ENCODE measurements at places on chromosomes 6 and 20. TPM values are rescaled to one million over a fixed set of nuclear protein-coding genes. Genes with fewer than 3 reads are reported as not detected.
A peak's percentile ranks its signal among the peaks of the same experiment; 100 is the strongest.

DNA sequence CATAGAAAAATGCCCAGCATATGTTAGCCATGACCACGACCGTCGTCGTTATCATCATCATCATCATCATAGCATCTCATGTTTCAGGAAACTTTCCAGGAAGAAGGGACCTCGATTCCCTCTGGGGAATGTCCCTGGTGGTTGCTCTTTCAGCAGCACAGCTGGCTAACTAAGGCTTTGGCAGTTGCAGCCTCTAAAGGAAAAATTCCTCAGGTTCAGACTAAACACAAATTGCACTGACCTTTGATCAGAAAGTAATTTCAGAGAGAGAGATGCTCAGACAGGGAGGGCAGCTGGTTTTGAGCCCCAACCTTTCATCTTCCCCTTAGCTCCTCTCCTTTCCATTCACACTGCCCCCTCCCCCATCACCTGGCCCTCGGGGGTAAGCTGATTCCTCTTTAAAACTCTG, 5.6 kb upstream of the CFB start:
- no peak for DNase-seq

DNA sequence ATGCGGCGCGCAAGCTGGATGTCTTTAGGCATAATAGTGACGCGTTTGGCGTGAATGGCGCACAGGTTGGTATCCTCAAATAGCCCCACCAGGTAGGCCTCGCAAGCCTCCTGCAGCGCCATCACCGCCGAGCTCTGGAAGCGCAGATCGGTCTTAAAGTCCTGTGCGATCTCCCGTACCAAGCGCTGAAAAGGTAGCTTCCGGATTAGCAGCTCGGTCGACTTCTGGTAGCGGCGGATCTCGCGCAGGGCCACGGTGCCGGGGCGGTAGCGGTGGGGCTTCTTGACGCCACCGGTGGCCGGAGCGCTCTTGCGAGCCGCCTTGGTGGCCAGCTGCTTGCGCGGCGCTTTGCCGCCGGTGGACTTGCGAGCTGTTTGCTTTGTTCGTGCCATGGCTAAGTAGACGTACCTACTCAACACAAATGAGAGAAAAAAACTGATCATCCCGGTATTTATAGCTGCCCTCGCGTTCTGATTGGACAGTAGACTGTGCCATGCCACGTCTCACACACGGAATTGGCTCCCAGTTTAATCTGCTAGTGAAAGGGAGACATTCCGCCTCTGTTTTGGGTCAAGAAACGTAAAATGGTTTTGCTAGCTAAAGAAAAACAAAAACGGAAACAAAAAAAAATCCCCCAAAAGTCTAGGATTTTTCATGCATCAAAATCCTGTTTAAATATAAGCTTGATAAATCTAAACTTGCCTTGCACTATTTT, 40.1 kb downstream of the OR2B2 start:
- peak; percentile 90 for DNase-seq

DNA sequence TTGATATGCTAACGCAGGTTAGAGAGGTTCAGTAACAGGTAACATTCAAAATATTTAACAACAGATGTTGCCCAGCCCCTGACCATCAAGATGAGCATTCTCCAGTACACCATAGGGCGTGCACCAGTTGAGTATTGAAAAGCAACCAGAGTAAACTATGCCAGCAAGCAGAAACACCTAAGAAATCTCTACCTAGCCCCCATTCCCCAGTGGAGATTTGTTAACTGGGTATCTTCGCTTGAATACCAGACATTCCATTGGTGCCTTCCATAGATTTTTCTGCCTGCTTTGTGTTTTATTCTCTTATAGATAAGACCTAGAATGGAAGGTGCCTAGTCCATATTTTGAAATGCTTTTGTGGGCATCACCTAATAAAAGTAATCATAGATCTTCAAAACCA, 623.9 kb downstream of the KIF16B start:
- DNase-seq, result no peak

GRCh38 chr6:3591970-3592369, 135.1 kb upstream of the SLC22A23 start:
- no peak for DNase-seq

DNA sequence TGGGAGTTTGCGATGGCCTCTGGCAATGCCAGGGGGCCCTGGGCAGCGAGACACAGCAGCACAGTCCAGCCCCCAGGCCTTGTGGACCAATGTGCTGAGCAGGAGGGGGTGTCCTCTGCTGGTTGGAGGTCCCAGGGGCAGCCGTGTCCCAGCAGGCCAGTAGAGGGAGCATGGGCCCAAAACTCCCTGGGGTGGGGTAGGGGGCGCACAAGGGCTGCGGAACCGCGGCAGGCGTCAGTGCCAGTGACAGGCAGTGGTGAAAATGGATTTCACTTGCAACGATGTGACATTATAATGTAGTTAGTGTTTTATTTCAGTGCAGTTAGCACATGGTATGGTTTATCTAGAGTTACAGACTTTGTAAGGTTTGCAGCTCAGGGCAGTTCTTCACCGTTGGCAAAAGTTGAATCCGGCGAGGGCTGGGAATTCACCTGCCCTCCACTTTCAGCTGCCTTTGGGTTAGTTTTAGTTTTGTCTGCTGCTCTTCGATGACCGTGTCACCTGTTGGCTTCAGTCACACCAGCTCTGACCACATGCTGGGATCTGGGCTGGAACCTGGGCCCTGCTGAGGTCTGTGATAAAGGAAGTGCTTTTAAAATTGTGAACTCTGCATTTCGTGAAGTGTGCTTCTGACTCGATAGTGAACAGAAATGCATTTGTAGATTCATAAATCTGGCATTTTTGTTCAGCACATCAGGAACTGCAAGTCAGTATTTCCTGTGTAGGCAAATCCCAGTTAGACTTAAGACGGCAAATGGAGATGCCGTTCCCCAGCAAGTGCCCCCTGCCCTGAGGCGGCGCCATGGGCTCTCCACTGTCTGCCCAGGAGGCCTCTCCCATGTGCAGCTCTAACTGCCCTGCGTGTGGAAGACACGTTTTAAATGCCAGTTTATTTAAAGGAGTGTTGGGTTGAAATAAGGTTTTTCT, 46.8 kb downstream of the PYGB start:
- no peak for DNase-seq

- DNase-seq, result no peak
Measured at GRCh38 chr6:3320238-3320811, 61.6 kb downstream of the PSMG4 start.

- no peak for DNase-seq
Measured at GRCh38 chr20:3405696-3406358, 1.6 kb downstream of the DNAAF9 start.

- DNase-seq, result no peak
Measured at GRCh38 chr6:167104388-167104787, 18.5 kb upstream of the CCR6 start.

Gene MCM8
- polyA plus RNA-seq, result 4.7 TPM

Gene KCNG1
- 18.2 TPM for polyA plus RNA-seq

Gene BPI
- polyA plus RNA-seq, result 0.69 TPM

Gene CEBPB
- 24.6 TPM for polyA plus RNA-seq

Gene DNMT3B
- polyA plus RNA-seq, result 1.3 TPM

Measured in BJ (cell line).